ENCODE measurements at places on chromosomes 3 and 15. TPM values are rescaled to one million over a fixed set of nuclear protein-coding genes. Genes with fewer than 3 reads are reported as not detected.

NDUFB4 gene
- total RNA-seq, result 60.7 TPM

CLCN2 gene
- total RNA-seq, result 12.2 TPM

CLDN16 gene
- 4.4 TPM for total RNA-seq

CHAC1 gene
- 4.0 TPM for total RNA-seq

DNA sequence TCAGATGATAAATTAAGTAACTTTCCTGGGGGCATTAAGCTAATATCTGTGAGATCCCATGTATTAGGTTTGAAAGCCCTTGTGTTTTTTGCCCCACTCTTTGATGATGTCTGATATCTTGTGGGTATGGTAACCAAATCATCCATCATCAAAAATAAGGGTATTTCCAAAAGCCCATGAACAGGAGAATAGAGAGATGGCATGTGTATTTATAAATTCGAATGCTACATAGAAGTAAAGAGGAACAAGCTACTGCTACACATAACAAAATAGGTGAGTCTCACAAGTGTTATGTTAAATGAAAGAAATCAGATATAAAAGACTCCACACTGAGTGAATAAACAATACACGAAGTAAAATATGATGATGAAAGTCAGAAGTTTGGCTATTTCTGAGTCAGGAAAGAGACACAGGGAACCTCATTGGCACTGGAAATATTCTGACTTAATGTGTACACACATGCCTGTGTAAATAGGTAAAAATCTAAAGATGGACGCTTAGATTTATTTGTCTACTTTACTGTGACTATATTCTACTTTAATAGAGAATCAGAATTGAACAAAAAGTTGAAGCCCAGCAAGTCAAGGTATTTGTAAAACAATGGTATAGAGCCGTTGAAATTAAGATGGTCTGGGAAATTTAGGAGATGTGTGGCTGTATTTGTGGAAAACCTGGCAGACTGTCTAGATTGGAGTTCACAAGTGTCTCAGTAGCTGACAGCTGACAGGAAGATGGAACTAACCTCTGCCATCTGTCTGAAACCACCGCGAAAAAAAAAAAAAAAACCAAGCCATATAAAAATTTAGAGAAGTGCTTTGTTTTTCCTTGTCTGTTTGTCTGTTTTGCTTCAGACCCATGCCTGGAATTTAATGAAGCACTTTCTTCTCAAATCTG lies 111.0 kb upstream of the TGFBR2 start:
- DNase-seq, result no peak

DNA sequence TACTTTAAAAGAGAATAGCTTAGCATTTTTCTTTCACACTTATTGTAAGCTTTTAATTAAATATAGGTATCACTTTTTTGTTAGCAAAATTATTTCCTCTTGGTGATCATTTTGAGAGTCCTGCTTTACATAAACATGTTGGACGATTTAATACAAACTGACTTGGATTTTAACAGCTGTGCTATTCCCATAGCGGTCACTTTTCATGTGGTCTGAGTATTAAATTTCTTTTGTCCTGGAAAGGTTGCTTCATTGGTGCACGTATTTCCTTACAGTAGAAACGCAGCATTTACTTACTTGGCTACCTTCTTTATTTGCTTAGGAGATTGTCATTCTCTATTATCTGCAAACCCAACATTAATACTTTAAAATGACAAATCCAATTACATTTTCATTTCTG lies 109.4 kb downstream of the ATG7 start:
- peak; percentile 47 for DNase-seq

DNA sequence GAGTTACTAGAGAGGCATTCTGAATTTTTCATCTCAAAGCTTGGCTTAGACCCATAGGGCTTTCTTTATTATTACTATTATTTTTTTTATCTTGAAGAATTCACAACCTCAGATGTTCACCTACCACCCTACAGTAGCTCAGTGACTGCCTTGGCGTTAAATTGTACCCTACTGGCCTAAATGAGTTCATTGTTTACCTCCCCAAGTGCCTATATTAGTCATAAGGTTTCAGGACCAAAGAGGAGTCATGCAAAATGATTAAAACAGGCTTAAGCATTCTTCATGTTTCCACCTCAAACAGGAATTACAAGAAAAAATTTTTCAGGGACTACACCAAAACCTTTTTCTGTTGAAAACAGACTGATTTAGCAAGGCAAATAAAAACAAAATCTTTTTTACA lies 751.5 kb downstream of the SQOR start:
- DNase-seq, result no peak

- peak; percentile 10 for DNase-seq
These were observed 192.8 kb upstream of the TBC1D5 start for GRCh38 chr3:17935222-17935621.

FAM3D gene
- 1.8 TPM for total RNA-seq

GRCh38 chr3:7371693-7372572 lies 511.0 kb downstream of the GRM7 start:
- DNase-seq, result no peak

DNA sequence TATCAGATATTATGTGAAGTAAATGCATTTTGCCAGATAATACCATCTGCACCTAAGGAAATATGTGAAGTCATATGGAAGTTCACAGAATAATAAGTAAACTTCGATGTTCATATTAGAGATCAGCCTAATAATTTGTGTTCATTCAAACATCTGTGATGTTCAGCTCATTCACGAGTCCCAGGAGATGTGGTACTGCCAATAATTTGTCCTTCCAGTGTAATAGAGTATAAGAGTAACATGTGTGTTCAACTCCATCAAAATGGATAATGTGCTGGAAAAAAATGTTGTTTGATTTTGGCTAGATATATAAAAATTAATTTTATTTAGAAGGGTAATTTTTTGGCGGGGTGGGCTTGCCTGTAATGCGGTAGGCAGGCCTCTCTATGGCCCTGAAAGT lies 75.4 kb upstream of the ARL6 start:
- no peak for DNase-seq

DNA sequence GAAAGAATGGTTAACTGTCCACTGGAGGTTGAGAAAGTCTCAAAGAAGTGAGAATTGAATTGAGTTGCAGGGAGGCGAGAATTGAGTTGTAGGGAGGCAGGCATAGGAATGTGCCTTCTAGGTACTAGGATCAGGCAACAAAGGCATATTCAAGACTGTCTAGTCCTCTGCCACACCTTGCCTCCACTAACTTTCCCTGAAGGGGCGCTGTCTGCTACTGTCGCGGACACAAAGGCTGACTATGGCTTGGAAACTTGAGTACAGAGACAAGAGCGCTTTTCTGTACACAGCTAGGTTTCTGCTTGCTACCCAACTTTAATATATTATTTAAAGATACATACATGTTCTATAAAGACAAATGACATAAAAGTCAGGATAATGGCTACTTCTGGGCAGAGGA lies 10.4 kb upstream of the FBXL22 start:
- DNase-seq, result no peak

DNA sequence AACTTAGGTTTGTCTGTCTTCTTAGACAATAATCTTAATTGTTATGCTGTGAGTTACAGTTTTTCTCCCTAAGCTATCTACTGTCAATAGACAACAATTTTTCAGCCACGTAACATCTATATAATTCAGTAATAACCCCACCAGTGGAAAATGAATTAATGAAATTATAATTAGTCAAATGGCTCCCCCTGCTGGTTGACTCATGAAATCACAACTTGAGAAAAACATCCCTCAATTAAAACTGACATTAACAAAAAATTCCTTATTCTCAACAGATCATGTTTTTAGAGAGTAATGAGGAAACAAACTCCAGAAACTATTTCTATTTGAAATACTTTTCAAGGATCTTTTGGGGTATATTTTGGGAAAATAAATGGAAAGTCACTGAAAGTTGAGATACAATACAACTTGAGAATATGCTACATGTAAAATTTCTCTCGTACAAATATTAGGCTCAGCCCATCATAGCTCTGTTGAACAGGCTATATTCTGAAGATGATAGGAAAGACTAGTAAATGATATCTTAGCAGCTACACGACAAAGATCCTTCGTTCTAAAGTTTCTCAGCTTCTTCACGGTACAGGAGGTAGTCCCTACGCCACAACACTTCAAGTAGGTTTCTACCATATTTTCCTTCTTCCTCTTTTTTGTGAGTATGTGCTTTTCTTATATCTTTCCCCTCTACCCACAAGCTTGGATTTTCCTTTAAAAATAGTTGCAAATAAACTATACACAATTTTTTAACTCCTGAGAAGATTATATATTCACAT lies 20.7 kb downstream of the PPP1R2 start:
- no peak for DNase-seq

DNA sequence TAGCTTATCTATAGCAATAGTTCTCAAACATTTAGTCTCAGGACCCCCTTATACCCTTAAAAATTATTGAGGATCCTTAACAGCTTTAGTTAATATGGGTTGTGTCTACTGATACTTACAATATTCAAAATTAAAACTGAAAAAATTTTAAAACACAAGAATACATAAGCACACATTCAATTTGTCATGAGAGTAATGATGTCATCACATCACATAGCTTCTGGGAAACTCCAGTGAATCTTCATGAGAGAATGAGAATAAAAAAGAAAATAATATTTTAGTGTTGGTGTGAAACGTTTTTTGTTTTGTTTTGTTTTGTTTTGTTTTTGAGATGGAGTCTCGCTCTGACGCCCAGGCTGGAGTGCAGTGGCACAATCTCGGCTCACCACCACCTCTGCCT lies 25.2 kb upstream of the ACP3 start:
- DNase-seq, result no peak

GRCh38 chr15:100030586-100031229 lies 297.5 kb upstream of the LYSMD4 start:
- DNase-seq, result no peak

DNA sequence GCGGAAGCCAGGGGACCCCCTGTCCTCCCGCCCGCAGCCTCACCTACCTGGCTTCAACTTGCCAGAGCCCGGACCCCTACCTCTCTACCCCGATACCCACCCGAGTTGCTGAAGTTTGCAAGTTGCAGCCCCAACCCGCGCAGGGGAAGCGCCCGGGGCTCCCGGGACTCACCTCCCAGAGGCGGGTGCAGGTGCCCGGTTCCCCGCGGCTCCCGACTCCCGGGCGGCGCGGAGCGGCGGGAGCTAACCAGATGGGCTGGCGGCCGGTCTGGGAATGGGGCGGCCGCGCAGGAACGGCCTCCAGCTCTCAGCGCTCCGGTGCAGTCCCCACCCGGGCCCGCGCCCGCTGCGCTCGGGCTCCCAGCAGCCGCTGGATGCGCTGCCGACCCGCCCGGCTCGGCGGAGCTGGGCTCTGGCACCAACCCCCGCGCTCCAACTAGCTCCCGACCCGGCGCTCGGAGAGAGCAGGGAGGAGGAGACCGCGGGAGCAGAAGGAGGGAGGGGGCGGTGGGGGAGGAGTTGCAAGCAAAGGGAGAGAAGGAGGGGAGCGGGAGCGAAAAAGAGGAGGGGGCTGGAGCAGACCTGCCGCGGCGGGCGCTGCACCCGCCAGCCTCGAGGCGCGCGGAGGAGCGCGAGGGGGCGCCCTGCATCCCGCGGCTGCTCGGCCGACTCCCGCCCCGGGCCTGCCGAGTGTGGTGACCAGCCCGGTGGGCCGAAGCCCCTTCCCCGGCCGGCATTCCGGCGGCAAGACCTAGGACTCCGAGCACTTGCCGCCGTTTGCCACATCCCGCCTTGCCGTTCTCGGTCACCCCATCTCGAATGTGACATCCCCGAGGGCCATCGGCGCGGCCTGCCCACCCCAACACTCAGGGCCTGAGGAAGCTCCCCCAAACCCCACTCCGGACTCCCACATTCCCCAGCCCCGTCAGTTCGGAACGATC lies at the start of gene SEMA5B:
TSS of gene SEMA5B (minus strand) at position 472 of the 941 bp plus-strand sequence. CDS start 66,500 bp downstream, outside the sequence.
- peak; percentile 42 for DNase-seq

DNA sequence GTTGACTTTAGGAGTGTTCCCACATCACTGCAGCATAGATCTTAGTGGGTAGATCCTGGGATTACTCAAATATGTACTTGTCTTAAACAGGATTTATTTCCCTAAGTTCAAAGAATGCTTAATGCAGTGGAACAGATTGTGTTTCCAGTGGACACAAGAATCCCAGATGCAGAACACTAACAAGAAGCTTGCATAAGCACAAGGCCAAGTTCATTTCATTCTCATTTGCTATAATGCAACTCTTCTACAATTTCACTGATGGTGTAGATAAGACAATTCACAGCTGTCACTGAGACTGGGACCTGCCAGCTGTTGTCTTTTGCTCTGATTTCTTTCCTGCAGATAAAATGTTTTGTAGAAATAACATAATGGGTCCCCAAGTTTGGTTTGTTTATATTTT lies 225.6 kb downstream of the NFKBIZ start:
- no peak for DNase-seq

- DNase-seq, result peak; percentile 99
These were observed 19.8 kb upstream of the NUDT16 start for GRCh38 chr3:131361464-131362421.

GRCh38 chr3:130850044-130850797 lies 43.7 kb upstream of the ATP2C1 start:
- DNase-seq, result peak; percentile 38

- no peak for DNase-seq
These were observed 52.2 kb upstream of the HES1 start for GRCh38 chr3:194083637-194084224.

DNA sequence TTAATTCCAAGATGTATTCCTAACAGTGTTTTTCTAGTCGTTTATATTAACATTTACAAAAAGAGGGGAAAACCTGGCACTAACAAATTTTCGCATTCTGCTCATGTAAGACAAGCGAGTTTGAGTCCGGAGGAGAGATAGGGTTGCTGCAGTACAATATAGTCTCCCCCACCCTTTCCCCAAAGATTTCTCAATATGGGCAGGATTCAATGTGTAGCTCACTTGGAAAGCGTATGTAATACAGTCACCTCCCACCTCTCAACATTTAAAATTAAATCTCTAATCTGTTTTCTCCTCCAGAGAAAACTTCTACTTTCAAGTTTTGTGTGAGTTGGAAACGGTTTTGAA lies 57.9 kb downstream of the CMSS1 start:
- no peak for DNase-seq

- no peak for DNase-seq
These were observed 505.9 kb upstream of the CFAP20DC start for GRCh38 chr3:59555593-59556315.

- no peak for DNase-seq
These were observed 3.5 kb upstream of the ITGB5 start for GRCh38 chr3:124890573-124891190.

DNA sequence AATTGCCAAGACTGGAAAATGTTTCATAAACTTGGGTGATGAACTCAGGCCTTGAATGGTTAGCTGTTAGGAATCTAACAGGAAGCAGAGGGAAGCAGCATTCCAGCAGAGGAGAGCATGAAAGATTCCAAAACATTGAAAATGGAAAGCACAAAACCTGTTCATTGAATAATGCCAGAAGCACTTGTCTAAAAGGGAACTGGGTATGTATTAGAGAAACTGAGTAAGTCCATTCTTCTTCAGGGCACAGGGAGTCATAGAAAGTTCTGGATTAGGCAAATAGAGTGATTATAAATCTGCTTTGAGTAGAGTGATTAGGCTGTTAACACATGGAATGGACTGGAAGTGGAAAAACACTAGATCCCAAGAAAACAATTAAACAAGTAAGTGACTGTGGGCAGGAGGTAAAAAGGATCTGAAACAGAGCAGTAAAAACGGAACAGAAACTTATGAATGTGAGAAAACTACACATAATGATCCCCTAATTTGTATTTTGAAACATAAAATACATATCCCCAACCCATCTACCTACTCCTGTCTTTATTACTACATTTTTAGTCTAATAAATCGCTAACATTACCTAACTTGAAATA lies 343.4 kb downstream of the TBC1D5 start:
- DNase-seq, result no peak
